Stimulated activated CD8-positive, alpha-beta memory T cell treated with anti-CD3 and anti-CD28 coated beads, Interleukin-4, amount 100 ng/mL, for 48 hours (primary cell): ENCODE measurements at places on chromosomes 7 and 10.
A peak's percentile ranks its signal among the peaks of the same experiment; 100 is the strongest.

DNA sequence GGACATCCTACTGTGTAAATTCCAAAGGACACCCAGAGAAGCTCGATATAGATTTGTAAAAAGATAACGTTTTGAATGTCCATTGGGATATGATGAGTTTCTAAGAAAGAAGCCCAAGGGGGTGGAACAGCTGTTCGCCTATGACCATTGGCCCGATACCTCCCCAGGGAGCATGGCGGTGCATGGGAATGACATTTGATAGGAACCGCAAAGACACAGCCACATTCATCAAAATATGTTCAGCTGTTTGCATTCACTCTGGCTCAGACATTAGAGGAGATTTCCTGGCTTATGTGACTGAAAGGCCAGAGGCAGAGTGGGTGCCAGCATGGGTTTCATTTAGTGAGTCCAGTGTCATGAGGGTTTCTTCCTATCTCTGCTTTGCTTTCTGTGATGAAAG, 56.0 kb upstream of the BAIAP2L1 start:
- no peak for DNase-seq

DNA sequence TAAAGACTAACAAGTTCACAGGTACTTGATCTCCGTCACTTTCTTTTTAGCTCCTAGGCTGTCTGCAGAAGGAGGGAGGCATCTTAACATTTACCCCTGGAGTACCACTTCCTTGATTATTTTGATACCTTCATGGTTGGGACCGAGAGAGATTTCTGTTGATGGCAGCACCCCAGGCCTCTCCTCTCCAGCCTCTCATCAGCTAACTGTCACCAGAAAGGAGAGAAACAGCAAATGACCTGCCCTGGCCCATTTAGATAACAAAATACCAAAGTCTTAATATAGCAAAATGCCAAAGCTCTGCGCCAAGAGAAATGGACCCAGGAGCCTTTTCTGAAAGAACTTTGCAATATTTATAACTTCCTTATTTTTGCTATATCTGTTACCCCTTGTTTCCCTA, 30.0 kb upstream of the KLHL7 start:
- DNase-seq = no peak

DNA sequence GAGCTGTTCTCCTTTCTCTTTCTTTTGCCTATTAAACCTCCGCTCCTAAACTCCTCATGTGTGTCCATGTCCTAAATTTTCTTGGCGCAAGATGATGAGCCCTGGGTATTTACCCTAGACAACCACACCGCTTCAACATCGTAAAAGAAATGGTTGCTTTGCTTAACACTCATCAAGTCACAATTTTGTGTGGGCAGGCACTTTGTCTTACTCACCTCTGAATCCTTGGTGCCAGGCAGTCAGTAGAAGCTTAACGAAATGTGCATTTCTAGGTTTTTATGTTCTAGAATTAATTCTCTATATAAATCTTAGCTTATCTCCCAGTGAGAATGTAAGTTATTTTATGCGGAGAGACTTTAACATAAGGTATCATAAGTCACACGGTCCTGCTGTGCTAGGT, 478.7 kb downstream of the CALN1 start:
- DNase-seq = no peak

DNA sequence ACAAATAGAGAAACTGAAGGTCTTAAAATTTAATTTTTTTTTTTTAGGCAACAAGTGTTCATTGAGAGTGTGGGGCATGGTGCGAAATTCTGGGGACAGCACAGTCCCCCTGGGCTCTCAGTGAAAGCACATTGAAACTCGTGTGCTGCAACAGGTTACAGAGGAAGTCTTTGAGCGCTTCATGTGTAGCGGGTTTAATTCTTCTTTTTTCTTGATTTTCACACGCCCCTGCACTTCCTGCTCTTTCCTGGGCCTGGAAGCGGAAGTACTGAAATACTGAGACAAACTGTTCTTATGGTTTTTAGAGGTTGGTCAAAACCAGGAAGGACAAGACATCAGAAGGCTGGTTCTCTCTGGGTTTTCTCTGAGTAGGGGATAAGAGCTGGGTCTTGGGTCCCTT, 203.5 kb downstream of the PTEN start:
- DNase-seq = no peak

GRCh38 chr7:94509887-94510581, 425 bp downstream of the CASD1 start:
- peak; percentile 72 for DNase-seq

DNA sequence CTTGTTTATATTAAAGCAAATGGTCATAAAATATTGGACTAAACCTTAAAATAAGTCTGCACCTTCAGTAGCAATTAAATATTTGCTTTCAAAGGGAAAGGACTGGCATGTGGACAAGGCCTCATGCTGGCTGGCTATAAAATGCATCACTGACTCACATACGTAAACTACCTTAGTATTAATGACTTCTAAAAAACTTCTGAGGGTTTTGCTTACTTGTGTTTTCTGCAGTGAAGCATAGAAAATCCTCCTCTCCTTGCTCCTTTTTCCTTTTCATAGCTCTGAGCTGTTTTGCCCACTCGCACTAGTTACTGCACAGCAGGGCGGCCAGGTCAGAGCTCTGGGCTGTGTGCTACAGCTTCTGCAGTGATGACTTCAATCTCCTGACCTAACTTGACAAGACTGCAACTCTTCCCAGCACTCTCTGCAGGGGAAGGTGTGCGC, 82.3 kb downstream of the CUL2 start:
- DNase-seq = no peak

DNA sequence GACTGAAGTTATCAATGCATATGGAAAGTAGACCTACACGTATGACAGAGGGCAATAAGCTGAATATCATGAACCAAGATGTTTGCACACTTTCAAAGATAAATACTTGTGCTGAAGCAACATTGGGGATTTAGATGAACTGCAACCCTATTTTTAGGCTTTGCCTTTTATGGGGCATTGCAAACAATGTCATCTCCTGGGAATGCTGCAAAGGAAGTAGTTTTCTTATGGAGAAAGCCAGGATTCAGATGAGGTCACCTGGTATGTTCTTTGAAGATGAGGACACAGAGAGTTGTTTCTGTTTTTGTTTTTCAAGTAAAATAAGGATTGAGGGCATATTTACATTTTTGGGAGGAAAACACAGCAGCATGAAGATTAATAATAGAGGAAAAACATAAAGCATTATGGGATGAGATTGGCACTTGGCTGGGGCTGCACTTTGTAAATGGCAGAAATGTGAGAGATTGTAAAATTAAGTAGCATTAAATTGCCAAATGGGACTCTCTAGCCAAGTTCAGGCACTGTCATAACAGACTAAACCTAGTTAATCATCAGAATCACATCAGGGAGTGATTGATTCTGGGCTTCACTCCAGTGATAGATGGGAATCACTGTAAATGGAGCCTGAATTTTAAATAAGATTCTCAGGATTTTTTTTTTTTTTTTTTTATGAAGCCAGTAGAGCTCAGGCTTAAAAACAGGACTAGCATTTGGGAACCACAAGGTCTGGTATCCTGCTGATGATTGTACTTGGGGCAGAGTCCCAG, 63.1 kb downstream of the MALRD1 start:
- no peak for DNase-seq
